ENCODE measurements at places on chromosomes 3 and 15.

DNA sequence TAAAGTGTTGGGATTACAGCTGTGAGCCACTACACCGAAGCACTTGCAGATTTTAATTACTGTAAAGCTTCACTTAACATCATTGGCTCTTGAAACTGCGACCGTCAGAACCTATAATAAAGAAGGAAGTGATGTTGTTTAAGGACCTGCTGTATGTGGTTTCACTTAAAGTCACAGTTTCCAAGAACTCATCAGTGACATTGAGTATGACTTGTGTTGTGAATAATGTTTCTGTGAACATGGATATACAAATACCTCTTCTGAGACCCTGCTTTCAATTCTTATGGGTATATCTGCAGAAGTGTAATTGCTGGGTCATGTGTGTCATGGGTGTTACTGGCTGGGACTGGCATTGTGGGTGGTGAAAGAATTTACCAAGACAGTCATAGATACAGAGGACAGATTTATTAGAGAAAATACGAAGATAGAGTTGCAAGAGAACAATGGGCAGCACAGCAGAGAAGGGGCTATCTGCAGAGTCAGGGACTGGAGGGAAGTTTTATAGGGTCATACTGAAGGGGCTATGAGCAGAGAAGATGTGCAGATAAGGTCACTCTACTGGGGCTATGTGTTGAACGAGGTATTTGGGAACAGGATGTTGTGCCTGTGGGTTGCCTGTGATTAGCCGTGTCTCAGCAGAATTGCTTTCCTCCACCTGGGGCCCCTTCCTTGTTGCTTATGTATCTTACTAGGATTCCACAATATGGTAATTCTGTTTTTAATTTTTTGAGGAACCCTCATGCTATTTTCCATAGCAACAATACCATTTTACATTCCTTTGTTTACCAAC, 4.5 kb downstream of the NDUFB5 start:
- no peak for DNase-seq

DNA sequence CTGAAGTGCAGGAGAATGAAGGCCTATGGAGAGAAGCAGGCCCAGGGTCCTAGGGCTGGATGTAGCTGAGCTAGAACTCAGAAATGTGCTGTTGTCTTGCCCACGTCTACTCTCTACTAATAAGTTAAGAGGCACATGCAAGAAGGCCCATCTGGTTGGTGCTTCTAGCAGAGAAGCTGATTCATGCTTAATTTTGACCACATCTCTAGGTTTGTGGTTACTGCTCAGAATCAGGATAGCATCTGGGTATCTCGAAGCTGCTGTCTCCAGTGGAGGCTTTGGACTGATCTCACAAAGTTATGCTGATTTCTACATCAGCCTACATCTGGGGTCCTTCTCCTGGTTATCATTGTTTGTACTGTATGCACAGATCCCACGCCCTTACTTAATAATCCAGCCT, 87.3 kb downstream of the CACNA1D start:
- DNase-seq: peak; percentile 44

DNA sequence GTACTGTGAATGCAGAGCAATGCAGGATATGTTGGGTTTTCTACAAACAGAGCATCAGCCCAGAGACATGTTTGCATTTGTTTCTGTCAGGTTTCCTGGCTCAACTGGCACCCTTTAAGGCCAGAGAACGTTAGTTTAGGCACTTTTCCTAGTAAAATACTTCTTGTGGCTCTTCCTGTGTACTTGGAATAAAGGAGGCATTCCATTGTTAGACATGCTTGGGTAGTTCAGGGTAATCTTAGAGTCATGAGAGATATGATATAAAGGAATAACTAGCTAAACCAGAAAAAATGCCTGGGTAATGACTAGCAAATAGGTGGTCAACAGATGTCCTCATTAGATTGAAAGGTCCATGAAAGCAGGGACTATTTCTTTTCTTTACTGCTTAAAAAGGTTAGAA, 60.4 kb upstream of the RBM5 start:
- DNase-seq: peak; percentile 21

GRCh38 chr3:52854013-52854412, 19.2 kb upstream of the MUSTN1 start:
- no peak for DNase-seq

- no peak for DNase-seq
These were observed 38.5 kb downstream of the SLCO2A1 start for GRCh38 chr3:133991209-133991608.

GRCh38 chr15:55715355-55716076, 27.4 kb downstream of the PRTG start:
- no peak for DNase-seq

DNA sequence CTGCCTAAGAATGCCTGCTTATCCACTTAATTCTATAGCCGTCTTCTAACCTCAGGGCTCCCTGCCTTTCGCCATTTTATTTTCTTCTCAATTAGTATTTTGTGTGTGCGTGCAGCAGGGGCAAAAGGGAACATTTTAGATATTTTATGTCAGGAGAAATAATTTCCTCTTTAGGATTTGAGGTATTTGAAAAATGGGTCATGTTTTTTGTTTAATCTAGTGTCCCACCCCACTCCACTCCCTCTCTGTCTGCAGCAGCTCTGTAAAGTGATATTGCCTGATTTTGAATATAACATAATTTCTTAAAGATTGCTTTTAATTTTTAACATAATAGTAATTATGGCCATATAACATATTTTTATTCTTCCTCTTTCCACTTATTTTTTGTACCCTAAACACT, 593.2 kb upstream of the DPPA4 start:
- no peak for DNase-seq

DNA sequence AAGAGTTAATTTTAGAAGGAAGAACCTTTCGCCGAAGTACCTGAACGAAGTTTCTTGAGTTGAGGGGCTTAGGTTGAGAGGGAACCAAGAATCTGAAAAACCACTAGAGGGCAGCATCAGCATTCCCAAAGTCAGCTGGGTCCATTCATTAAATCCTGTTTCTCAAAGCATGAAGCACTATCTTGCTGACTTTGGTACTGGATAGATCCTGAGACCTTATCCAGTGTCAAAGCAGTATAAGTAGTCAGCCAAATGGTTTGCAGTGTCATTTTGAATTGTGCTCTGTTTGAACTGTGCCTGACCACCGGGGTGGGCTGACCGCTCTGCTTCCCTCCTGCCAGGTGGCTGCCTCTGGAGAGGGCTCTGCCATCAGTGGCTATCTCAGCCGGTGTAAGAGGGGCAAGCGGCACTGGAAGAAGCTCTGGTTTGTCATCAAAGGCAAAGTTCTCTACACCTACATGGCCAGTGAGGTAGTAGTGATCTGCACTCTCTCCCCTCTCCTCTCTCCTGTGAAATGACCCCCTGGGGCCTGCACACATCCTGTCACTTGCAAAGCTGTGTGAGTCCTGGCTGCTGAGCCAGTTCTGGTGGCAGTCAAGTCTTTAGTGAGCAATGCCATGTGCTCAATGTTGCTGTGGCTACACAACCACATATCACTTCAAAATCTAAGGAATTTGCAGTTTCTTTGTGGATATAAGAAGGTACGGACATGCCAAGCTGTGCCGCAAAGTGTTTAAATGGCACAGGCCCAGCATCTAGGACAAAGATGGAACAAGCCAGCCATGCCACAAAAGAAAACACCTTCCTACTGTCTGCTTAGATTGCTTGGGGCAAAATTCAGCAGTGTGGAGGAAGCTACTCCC, 21.4 kb upstream of the NR2C2 start:
- DNase-seq: peak; percentile 58

DNA sequence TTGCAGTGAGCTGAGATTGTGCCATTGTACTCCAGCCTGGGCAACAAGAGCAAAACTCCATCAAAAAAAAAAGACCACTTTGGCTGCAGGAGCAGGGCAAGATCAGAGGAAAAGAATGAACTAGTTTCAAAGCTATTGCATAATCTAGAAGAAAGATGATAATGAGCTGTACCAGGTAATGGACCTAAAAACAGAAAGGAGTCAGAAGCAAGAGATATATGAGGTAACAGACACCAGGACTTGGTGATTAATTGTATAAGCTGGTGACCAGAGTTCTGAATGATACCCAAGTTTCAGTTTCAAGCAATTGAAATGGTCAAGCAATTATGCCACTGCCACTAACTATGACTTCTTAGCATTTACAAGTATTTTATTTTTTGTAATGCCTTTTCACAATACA, 2.9 kb downstream of the POLQ start:
- no peak for DNase-seq

DNA sequence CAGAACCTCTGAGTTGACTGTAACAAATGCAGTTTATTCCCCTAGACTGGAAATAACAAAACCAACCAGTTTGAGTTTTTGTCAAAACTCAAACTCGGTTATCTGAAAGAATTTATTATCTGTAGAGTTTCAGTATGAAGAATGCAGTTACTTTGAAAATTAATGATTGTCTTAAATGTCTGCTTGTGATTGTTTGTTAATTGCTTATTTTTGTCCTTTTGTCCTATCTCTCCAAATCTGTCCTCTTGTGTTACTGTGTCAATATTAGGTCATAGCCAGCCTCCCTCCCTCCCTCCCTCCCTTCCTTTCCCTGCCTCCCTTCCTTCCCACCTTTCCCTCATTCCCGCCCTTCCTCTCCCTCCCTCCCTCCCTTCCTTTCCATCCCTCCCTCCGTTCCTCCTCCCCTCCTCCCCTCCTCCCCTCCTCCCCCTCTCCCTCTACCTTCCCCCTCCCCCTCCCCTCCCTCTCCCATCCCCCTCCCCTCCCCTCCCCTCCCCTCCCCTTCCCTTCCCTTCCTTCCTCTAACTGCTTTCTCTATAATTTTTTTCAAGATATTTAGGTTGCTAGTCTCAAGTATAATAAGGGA, 153.5 kb downstream of the FNDC3B start:
- DNase-seq: no peak

GRCh38 chr3:47323431-47324277, 40.9 kb downstream of the KLHL18 start:
- peak; percentile 10 for DNase-seq

GRCh38 chr15:61184431-61184830, 44.7 kb downstream of the RORA start:
- DNase-seq: no peak

GRCh38 chr15:70214276-70214675, 116.6 kb upstream of the TLE3 start:
- DNase-seq: no peak

DNA sequence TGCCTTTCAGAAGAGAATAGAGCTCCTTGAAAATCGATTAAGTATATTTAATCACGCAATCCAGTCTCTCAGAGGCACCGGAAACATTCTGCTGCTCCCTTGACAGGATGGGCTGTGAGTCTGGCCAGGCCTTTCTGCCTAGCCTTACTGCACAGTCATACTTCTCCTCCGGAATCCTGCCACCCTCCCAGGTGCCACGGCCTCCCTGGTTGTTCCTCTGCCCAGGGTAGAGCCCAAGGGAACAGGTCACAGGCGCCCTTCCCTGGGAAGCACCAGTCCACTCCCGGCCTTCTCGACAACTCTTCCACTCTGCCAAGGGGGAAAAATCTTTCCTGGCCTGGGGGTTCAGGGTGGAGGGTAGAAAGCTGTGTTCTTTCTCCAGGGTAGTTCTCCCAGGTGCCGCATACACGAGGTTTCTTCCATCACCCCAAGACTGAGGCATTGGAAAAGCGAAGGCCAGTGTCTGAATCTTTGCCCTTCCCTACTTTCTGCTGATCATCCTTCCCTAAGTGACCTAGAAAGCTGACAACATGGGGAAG, 17.4 kb upstream of the SYNM start:
- DNase-seq: no peak

DNA sequence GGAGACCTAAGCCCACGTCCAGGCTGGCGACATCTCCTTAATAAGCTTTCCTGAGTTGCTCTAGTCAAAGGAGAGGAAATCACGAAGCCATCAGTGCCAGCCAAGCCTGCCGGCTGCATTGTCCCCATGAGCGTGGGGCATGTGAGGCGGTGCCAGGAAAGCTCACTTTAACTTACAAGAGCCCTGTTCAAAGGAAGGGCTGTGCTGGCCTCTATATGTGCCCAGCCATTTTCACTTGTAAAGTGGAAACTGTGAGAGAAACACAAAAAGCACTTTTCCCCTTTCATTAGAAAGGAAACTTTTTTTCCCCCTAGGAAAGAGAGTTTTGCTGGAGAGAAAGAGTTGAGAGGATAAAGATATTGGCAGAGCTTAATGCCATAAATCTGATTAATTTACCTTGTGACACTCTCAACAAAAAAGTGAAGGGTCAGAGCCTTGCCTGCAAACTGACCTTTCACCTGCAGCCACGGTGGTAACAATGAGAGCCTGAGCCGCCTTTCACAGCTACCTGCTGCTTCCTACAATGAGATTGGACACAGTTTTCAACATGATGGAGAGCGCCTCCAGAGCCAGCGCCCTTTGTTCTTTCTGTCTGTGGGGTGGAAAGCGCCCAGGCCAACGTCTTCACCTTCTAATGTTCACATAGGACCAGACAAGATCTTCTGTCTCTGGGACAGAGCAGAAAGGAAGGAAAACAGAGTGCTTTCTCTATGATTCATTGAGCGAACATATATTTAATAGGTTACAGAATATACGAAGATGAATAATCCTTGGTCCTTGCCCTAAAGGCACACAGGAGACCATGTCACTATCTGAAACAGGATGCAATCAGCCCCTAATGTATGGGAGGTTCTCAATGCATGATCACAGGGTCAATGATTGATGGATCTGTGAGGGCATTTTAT, 233.1 kb upstream of the HES1 start:
- DNase-seq: no peak

- DNase-seq: peak; percentile 64
These were observed 25.1 kb upstream of the HERC1 start for GRCh38 chr15:63858881-63859280.

GRCh38 chr3:159280386-159281191, 478.7 kb downstream of the MFSD1 start:
- DNase-seq: no peak

DNA sequence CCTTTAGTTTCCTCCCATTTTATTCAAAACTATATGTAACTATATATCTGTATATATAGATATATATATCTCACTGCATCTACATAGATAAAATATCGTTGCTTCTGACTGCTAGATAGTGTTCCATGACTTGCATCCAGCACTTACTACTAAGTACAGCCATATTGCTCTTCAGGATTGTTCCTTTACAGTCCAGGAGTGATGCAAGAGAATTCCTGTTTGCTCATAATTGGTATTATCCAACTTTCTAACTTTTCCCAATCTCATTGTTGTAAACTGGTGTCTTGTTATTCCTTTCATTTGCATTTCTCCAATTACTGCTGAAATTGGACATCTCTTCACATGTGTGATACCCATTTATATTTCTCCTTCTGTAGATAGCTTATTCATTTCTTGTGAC, 99.8 kb upstream of the STRIT1 start:
- DNase-seq: no peak

DNA sequence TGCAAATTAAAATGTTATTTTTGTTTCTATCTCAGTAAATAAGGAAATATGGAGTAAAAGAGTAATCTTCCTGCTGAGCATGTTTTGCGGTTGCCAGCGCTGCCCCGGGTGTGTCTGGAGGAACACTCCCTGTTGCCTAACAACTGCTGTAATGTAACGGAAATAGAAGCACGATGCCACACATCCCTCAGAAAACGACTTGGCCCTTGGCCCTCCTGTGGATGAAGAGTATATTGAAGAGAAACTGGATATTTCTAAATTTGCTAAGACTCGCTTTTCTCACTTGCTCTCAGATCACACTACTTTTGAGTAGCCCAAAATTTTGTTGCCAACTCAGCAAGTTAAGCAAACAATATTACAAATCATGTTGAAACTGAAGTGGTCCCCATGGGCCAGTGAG, 18.9 kb downstream of the CX3CR1 start:
- DNase-seq: peak; percentile 87

All from HFFc6 (cell line).